ENCODE measurements at places on chromosomes 2 and 18.

- no peak for DNase-seq
These were observed 82.2 kb upstream of the HDAC4 start for GRCh38 chr2:239482778-239483712.

- no peak for DNase-seq
These were observed 49.3 kb upstream of the PAX8 start for GRCh38 chr2:113328043-113328442.

DNA sequence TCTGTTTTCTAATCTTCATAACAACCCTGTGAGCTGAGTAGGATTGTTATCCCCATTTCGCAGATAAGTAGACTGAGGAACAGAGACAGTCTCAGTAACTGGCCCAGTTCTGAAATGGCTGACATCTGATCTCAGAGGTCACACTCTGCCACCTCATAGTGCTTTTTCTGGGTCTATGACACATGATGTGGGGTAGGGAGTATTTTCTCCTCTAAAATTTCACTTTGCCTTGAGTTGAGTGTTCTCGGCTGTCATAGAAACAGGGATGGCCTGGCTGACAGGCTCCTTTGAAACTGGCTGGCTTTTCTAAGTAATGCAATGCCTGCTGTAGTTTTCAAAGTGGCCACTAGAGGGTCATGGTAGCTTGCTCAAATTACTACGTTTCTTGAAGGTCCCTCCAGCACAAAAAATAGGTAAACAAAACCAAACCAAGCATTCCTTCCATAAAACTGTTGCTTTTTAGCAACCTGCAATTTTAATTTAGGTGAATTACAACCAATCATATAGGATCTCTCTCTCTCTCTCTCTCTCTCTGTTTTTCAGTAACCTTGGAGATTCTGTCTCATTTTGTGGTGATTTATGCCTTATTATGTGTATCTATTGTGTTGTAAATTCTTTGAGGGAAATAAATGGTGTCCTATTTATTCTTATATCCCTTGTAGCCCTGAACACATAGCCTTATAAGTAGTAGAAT is 84.2 kb upstream of the TTN start:
- DNase-seq, result no peak

DNA sequence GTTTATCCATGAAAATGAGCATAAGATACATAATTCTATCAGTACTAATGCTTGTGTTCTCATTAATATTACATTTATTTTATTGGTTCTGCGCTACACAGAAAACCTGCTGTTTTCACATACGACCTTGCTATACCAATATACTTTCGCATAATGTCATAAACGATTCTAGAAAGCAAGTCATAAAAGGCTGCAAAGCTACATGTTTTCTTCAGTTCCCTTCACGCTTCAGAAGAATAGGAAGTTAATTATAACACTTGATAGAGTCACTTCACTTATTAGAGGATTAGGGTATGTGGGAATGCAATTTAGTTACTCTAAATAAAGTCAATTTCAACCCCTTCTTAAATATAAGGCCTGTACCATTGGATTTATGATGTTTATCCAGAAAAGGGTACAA is 29.0 kb downstream of the PSME4 start:
- DNase-seq, result no peak

- DNase-seq, result no peak
These were observed 31.7 kb downstream of the NGEF start for GRCh38 chr2:232981356-232981755.

- peak; percentile 18 for DNase-seq
These were observed 44.8 kb upstream of the EHBP1 start for GRCh38 chr2:62660582-62661262.

- no peak for DNase-seq
These were observed 23.2 kb upstream of the ZNF516 start for GRCh38 chr18:76518123-76518859.

- DNase-seq, result no peak
These were observed 95.9 kb upstream of the SPTBN1 start for GRCh38 chr2:54360055-54360792.

DNA sequence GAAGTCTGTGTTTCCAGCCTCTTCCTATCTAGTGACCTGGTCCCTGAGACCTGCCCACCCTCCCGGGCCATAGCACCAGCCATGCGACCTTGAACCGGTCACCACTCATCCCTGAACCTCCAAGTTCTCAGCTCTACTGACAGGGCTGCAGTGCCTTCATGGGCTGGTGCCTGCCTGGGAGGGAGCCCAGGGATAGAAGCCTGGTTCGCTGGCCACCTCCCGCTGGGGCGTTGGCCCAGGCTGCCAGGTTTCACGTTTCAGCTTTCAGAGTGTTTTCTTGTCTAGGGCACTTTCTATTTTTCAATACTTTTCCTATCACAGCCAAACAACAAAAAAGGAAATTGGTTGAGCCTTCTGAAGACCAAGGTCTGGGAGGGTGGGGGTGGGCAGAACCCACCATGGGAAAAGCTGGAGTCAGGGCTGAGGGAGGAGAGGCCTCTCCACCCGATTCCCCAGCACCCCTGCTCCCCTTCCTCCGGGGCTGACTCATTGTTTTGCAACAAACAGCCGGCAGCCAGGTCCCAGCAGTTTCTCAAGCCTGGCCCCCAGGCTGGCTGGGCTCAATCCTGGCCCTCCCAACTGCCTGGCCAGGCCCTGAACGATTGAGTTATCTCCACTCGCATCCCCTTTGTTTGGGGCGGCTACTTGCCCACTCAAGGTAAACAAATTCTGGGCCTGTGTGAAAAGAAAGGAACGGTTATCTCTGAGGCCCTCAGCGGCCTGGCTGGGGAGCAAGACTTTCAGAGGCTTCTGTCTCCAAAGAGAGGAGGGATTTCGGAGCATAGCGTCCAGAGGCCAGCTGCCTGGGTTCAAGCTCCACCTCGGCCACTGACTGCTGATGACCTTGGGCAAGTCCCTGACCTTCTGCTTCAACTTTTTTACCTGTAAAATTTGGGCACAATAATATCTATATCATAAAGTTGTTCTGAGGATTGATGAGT is 47.5 kb downstream of the ZFP36L2 start:
- no peak for DNase-seq

DNA sequence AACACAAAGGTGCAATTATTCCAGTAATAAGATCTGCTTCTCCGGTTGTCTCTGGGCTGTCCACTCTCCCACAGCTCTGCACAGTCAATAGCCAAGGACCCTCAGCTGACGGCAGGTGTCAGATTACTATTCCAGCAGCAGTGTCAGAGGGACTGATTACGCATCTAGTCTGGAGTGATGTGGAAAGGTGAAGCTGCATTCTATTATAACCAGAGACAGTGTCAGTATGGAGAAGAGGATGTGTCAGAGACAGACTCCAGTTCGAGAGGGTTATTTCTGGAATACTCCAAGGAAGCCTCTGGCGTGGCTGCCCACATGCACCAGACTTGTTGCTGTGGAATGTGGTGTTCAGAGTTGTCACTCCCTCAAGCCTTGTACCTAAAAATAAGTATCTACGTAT is 163.6 kb upstream of the TMEM200C start:
- peak; percentile 54 for DNase-seq

GRCh38 chr18:78363556-78364387 is 615.8 kb upstream of the SALL3 start:
- no peak for DNase-seq

DNA sequence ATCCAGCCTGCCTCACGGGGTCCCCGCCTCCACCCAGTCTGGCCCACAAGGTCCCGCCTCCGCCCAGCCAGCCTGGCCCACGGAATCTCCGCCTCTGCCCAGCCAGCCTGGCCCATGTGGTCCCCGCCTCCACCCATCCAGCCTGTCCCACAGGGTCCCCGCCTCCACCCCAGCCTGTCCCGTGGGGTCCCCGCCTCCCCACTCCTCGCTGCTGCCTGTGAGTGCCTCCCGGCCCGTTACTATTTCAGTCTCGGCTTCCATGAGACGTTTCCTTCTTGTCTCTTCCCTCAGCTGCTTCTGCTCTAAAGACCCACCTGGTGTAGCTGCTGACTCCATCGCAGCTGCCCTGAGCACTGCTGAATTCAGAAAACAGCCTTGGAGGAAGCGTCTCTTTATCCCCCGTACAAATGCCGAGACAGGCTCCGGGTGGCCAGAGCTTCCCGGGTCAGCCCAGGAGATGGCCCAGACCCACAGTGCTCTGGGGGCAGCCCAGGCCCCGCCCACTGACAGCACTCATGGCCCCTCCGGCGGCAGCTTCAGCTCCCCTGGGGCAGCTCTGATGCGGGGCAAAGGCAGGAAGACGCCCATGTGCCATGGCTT is 69.8 kb downstream of the NFATC1 start:
- DNase-seq, result no peak

GRCh38 chr2:64311948-64312621 is 141.9 kb upstream of the LGALSL start:
- DNase-seq, result peak; percentile 59

GRCh38 chr2:121613774-121614173 is 35.5 kb downstream of the CLASP1 start:
- DNase-seq, result no peak

DNA sequence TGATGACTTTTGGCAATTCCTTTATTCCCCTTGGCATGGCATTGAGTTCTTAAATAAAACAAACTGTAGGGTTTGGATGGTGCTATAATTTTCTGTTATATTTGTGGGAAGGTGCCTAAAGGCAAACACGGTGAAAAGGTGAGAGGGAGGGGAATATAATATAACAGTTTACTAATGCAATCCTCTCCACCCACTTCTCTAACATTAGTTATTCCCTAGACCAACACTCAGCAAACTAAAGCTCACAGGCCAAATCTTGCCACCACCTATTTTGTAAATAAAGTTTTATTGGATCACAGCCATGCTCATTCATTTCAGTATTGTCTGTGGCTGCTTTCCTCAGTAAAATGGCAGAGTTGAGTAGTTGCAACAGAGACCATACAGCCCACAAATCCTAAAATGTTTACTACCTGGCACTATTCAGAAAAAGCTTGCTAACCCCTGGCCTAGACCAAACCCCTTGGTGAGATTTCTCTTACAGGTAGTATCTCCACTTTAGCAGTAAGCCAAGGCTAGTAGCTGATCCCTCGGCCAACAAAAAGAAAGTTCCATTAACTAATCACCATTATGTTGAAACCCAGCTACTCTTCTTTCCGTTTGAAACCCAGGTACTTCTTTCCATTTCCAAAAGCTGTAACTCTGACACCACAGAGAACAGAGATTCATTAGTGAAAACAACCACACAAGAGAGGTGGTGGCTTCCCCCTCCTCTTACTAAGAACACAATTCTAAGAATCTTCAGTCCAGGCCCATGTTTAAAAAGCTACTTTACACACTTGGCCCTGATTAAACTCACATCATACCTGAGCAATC is 136.1 kb upstream of the CHAC2 start:
- DNase-seq, result no peak

- DNase-seq, result no peak
These were observed 149.5 kb upstream of the ZEB2 start for GRCh38 chr2:144669196-144669987.

- no peak for DNase-seq
These were observed 99.4 kb upstream of the CDC42EP3 start for GRCh38 chr2:37770797-37771196.

DNA sequence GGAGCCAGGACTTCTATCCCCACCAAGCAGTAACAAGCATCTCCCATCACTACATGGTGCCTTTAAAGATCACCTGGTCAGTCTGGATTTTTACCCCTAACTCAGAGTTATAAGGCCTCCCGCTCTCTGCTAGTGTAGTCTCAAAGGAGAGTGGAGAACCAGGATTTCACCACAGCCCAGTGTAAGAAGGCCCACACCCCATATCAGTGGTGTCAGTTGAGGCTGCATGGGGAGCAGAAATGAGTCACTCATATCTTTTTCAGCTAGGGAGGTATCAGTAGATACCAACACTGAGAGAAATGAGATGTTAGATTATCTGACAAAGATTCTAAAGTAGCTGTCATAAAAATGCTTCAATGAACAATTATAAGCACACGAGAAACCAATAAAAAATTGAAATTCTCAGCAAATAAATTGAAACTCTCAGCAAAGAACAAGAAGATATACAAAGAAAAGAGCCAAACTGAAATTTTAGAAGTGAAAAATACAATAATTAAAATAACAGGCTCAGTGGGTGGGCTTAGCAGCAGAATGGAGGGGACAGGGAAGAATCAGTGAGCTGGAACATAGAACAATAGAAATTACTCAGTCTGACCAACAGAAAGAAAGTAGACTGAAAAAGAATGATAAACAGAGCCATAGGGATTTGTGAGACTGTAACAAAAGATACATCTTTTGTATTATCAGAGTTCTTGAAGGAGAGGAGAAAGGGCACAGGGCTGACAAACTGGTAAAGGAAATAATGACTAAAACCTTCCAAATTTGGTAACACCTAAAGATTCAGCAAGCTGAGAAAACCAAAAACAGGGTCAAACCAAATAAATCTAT is 257.7 kb downstream of the ANAPC1 start:
- no peak for DNase-seq

DNA sequence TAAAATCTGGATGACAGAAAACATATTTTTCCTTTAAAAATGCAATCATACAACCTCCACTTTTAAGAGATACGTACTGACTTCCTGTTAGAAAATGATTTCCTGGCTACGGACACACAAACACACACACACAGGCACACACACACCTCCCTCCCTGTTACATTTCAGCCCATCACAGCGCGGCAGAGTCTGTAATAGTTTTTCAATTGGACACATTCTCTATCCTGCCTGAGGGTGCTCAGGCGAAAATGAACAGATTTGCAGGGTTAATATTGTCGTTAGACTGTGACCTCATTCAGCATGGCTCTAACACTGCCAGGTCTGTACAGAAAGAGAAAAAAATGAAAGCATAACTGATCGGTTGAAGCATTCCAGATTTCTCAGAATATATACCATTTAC is 45.0 kb downstream of the KCTD1 start:
- DNase-seq, result no peak

DNA sequence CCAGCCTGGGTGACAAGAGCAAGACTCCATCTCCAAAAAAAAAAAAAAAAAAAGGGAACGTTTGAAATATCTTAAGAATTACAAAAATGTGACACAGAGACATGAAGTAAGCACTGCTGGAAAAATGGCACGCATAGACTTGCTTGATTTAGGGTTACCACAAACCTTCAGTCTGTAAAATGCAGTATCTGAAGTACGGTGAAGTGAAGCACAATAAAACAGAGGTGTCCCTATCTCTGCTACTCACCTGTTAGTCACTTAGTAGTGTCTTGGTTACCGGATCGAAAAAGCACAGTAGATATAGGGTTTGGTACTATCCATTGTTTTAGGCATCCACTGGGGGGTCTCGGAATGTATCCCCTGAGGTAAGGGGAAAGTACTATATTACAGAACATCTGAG is 11.6 kb upstream of the GREB1L start:
- no peak for DNase-seq

- no peak for DNase-seq
These were observed 180.5 kb downstream of the DIS3L2 start for GRCh38 chr2:232142049-232142448.

GRCh38 chr2:240452462-240453256 is 17.2 kb downstream of the GPC1 start:
- no peak for DNase-seq

DNA sequence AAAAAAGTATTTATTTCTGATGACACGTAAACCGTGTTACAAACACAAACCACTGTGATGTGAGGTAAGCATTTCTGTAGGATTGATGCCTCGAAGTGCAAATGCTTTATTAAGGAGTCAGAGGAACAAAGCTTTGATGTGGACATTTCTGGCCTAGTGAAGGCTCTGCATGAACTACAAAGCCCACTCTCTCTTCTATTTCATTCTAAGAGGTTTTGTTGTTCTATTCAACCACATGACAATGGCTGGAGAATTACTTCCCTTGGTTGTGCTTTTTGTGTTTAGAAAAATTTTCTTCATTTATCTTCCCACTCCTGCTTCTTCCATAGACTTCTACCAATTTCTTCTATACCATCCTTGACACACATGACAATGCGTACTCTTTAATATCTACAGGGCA is 125.7 kb upstream of the CCDC195 start:
- no peak for DNase-seq

Measured in kidney epithelial cell (primary cell).